ENCODE measurements at places on chromosomes 1 and 21.
A peak's percentile ranks its signal among the peaks of the same experiment; 100 is the strongest.

- no peak for DNase-seq
Measured at GRCh38 chr1:113940365-113941244, 11.5 kb downstream of the HIPK1 start.

DNA sequence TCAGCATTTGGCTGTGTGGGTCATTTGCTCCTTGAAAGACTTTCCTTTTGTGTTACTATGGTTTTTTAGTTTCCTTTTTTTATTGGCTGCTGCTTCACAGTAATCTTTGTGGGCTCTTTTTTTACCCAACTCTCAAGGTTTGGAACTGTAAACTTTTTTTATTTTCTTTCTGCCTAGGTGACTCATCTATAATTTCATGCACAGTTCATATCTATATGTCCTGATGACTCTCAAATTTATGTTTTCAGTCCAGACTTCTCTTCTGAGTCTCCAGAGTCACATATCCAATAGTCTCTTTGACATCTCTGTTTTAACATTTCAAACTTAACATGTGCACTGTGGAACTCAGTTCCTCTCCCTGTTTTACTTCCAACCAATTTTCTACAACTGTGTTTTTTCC is 83.4 kb downstream of the ATF6 start:
- no peak for DNase-seq

- DNase-seq, result no peak
Measured at GRCh38 chr1:2351723-2352122, 39.6 kb downstream of the MORN1 start.

GRCh38 chr1:202237052-202237451 is 43.5 kb downstream of the LGR6 start:
- DNase-seq, result no peak

- no peak for DNase-seq
Measured at GRCh38 chr1:93713341-93713740, 31.7 kb upstream of the BCAR3 start.

DNA sequence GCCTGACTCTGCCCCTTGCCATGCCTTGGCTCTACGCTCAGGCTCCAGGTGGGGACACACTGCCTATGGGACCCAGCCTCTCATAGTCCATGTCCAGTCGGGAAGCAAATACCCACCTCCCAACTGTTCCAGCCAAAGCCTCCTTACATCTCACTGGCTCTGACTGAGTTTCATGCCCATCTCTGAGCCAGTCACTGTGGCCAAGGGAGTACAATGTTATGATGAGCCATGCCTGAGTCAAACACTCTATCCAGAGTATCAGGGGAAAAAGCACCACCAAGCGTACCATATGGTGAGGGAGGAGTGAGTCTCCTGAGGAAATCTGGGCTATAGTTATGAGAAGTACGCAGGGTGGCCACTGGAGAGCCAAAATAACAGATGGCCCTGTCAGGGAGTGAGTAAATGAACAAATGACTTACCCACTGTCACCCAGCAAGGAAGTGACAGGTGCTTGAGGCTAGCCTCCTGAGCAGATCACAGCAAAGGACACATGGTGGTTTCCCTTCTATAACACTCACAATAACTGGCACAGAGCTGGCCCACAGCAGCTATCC is 236.6 kb upstream of the GJB5 start:
- no peak for DNase-seq

DNA sequence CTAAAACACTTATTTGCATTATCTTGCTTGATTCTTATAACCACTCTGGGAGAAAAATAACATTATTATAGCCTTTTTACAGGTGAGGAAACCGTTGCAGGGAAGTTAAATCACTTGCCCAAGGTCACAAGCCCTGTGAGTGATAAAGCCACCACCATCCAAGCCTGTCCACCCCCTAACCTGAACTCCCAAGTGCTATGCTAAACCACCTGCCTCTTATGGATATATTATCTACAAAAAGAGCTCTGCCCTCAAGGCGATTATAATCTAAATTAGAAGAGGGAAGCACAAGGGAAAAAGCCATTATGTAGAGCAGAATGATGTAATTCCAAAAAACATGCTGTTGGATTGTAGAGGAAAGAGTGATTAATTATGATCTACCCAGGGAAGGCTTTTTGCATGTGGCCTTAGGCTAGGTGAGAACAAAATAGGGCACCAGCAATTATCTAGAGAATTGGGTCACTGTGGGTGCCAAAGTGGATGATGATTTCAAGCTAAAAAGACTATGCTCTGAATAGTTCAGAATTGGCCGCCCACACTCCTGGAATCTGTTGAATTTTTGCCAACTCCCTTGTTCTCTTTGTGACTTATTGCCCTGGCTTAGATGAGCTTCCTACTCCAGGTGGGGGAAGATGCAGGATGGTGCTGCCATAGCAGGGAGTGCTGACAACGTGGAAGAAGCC is 205.3 kb downstream of the FGGY start:
- DNase-seq, result no peak

- DNase-seq, result no peak
Measured at GRCh38 chr1:104238991-104239390, 489.3 kb downstream of the AMY1C start.

GRCh38 chr1:159983681-159984080 is 29.6 kb upstream of the SLAMF9 start:
- DNase-seq, result no peak

DNA sequence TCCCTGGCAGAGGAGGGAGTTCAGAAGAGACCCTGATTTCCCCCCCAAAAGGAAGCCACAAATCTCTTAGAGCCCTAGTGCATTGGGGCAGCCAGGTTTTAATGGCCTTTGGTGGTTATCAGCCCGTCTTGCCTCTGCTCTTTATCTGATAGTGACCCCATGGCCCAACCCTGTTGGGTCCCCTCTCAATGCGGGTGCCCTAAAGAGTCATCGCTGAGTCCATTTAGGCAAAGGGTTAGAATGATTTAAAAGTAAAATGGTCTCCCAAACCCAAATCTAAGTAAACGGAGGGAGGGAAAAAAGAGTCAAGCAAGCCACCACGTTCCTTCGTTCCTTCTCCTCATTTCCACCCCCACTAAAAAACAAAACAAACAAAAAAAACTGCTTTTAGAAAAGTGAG is 164.0 kb downstream of the RUNX1 start:
- DNase-seq, result no peak

DNA sequence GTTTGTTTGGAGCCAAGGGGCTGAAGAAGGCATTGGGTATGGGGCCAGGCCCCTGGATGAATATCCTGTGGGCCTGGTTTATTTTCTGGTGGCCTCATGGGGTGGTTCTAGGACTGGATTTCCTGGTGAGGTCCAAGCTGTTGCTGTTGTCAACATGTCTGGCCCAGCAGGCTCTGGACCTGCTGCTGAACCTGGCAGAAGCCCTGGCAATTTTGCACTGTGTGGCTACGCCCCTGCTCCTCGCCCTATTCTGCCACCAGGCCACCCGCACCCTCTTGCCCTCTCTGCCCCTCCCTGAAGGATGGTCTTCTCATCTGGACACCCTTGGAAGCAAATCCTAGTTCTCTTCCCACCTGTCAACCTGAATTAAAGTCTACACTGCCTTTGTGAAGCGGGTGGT is 1.4 kb downstream of the ACKR1 start:
- no peak for DNase-seq

- DNase-seq, result no peak
Measured at GRCh38 chr21:34011660-34012059, 61.7 kb upstream of the MRPS6 start.

DNA sequence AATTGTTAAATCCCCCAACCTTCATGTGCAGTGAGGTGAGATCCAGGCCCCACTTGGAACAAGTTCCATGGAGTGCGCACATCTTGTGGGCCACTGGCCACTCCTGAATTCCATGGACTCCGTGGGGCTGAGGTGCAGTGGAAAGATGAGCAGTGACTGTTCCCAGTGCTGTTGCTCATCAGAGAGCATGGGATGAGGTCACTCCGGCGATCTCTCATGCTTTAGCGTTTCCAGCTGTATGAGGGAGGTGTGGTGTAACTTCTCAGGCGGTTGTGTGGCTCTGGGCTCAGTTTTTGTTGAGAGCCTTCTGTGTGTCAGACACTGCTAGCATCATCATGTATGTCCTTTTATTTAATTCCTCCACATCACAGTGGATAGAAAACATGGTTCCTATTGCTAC is 96.2 kb downstream of the GALNT2 start:
- DNase-seq, result peak; percentile 55

- DNase-seq, result peak; percentile 31
Measured at GRCh38 chr1:906600-907420, 16.9 kb upstream of the SAMD11 start.

DNA sequence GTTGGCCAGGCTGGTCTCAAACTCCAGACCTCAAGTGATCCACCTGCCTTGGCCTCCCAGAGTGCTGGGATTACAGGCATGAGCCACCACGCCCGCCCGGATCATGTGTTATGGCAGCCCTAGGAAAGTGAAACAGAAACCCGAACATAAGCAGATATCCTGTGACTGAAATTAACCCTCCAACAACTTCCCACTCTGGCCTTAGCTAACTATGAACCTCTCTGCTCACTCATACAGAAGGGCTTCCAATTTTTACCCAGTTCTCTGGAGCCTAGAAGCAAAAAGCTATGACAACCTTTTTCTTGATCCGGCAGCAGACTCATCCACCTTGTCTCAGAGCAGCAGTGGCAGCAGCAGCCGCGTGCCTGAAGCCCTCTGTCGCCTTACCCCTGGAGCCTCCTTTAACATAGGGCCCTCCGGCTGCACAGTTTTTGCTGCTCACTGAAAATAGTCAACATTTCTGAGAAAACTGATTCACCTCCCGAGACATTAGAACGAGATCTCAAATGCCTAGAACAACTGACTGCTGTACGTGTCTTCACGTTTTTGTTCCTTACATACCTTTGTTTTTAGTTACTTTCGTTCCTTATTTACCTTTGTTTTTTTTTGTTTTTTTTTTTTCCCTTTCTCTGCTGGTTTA is 9.3 kb downstream of the CBR1 start:
- no peak for DNase-seq
